Peyer's patch (tissue), 4 donors: ENCODE measurements at places on chromosomes 2 and 18.

GRCh38 chr18:32469190-32469651 lies 1.5 kb downstream of the GAREM1 start:
- DNase-seq: no peak

GRCh38 chr18:3806656-3807055 lies 356.7 kb downstream of the TGIF1 start:
- no peak for DNase-seq

- no peak for DNase-seq
Observed at GRCh38 chr2:191891656-191892055, 44.8 kb upstream of the CAVIN2 start.

- no peak for DNase-seq
Observed at GRCh38 chr18:58860747-58861231, 3.9 kb upstream of the ZNF532 start.

DNA sequence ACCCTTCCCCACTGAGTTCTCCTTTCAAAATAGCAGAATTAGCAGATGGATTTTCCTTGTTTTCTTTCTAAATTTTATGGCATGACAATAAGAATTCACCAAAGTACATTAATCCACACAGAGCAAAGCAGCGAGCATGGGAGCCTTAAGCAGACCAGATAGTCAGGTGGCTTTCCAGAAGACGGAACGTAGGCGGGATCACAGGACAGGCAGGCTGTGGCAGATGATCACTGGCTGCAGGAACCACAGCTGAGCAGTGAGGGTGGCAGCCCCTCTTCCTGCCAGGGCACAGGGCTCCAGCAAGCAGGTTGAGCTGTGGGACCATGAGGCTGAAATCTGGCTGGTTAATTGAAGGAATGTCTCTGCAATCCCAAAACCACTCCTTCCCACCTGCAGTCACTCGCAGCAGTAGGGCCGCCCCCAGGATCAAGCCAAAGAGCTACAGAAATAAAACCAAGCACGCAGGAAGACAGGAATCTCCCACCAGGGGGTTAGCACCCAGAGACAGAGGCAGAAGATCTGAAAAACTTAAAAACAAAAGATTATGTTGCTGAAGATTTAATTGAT lies 259.9 kb downstream of the EIPR1 start:
- DNase-seq: no peak

GRCh38 chr2:234631646-234632514 lies 135.0 kb upstream of the ARL4C start:
- DNase-seq: no peak

DNA sequence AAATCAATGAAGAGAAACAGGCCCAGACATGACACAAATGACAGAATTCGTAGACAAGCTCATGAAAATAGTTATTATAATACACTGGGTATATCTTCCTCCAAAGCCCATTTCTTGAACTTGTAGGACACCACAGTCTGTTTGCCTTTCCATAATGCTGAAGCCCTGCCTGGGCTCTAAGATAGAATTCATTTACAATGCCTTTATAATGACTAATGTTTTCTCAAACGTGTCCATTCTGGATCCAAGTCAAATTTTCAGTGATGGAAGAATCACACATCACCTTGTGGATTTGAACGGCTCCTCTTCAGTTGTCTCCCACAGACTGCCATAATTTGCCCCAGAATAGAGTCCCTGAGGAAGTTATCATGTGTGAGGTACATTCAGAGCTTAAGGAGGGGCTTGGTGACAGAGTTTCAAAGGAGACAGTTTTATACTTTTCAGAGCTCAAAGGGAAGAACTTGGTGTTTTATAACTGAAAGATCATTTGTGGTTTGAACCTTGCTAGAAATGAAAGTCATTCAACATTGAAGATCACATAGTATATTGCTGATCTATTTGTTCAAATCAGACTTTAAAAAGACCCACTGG lies 38.2 kb downstream of the CASP8 start:
- DNase-seq: no peak

GRCh38 chr2:142130111-142131009 lies 456 bp downstream of the LRP1B start:
- DNase-seq: peak; percentile 64

- no peak for DNase-seq
Observed at GRCh38 chr2:198006733-198007132, 202.3 kb downstream of the PLCL1 start.

GRCh38 chr18:32695534-32695933 lies 77.3 kb downstream of the KLHL14 start:
- DNase-seq: no peak

DNA sequence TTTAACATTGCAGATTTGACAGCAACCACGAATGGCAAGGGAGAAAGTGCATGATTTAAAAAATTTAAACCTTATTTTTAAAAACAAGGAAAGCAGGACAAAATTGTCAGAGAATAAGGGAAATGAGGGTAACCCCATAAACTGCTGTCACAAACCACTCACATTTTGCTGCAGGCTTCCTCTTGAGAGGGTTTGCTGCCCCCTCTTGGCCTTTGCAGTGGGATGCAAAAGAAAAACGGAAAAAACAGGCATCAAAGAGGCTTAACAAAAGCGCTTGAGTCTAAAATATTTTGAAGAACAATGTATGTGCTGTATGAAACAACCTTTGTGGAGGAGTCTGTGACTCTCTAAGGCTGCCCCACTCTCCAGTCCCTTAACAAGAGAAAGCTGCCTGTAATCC lies 91.6 kb downstream of the TMX3 start:
- no peak for DNase-seq

GRCh38 chr2:60095903-60096302 lies 457.6 kb downstream of the BCL11A start:
- DNase-seq: no peak

GRCh38 chr2:27715318-27716210 lies 51.9 kb downstream of the SLC4A1AP start:
- no peak for DNase-seq

- DNase-seq: no peak
Observed at GRCh38 chr18:50679656-50680055, 119.8 kb downstream of the MAPK4 start.
